Stimulated activated CD4-positive, alpha-beta T cell treated with anti-CD3 and anti-CD28 coated beads, Interleukin-15, amount 100 ng/mL, for 48 hours (primary cell): ENCODE measurements at places on chromosomes 2 and 18.

- no peak for DNase-seq
Observed at GRCh38 chr2:236209996-236210395, 41.8 kb upstream of the GBX2 start.

DNA sequence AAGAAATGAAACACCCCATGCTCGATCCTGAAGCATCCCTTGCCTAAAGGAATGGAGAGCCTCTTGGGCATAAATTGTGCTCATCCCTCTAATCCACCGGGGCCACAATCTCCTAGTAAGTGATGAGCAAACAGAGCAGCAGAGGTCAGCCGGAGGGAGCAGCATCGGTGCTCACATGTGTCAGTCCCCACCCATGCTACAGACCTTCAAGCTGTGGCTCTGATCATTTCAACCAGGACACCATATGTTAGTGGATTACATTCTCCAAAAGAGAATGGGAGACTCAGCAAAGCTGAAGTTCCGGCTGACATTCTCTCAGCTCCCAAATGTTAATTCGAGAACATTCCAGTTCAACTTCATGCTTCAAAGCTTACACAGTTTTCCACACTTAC lies 75.6 kb downstream of the AAK1 start:
- DNase-seq = no peak

- DNase-seq = no peak
Observed at GRCh38 chr2:219249203-219249980, 3.7 kb upstream of the TUBA4B start.

DNA sequence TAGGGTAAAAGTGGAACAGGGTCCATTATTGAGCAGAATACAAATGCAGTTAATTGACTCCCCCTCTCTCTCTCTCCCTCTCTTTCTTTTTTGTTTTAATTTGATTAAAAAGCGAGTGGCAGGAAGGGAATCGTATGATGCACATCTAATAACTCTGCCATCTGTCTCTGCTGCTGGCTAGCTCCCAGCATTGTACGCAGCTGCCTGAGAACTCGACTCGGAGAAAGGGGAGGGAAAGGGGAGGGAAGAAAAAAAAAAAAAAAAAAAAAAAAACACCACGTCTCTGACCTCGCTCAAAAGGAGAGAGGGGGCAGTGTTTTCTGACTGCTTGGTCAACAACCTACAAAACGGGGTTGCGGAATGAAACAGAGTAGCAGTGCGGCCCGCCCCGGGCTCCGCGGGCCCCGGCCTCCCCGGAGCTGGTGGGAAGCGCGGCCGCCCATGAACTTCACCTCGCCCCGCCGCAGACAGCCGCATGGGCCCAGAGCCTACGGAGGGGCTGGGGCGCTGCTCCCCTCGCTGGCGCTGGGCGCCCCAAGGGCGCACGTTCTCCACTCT lies 265.7 kb downstream of the TCF4 start:
- no peak for DNase-seq

DNA sequence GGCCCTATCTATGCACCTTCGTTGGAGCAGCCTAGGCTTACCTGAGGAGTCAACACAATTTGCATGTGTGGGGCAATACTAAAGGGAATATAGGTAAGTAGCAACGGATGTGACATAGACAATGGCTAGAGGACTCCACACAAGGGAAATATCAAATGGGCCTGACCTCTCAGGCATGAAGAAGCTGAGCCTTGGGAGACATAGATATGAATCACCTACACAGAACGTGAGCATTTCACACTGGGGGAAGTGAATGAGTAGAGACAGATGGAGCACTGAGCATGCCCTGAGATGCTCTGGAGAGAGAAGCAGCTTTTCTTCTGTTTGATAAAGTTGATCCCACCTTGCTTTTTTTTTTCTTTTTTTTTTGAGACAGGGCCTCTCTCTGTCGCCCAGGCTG lies 97.9 kb downstream of the ATL2 start:
- no peak for DNase-seq

DNA sequence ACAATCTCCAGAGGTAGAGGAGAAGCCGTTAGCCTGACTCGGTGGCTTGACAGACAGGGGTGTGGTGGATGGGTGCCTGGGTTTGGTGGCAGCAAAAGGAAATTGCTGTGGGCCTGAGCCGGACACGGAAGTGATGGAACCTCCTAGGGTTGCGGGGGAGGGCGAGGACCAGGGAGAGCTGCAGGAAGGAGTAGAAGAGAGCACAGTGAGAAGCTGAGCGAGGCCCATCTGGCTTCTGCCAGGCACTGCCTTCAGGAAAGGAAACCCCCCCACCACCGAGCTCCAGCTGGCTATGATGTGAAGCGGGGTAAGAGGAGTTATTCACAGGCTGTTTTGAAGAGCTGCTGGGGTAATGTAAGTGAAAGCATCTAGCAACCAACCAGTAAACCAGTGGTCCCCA lies 134.6 kb downstream of the TSN start:
- DNase-seq = no peak

DNA sequence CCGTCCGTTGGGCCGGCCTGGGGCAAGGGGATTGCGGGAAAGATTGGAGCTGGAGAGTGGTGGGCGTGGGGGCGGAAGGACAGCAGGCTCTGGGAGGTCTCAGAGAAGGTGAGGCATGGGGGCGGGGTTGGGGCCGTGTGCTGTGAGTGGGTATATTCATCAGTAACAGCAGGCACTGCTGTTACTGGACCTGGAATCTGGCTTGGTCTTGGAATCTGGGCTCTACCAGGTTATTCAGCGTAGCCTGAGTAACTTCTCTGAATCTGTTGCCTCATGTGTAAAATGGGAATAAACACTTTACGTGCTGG lies 435 bp downstream of the RNF181 start:
- DNase-seq = no peak

DNA sequence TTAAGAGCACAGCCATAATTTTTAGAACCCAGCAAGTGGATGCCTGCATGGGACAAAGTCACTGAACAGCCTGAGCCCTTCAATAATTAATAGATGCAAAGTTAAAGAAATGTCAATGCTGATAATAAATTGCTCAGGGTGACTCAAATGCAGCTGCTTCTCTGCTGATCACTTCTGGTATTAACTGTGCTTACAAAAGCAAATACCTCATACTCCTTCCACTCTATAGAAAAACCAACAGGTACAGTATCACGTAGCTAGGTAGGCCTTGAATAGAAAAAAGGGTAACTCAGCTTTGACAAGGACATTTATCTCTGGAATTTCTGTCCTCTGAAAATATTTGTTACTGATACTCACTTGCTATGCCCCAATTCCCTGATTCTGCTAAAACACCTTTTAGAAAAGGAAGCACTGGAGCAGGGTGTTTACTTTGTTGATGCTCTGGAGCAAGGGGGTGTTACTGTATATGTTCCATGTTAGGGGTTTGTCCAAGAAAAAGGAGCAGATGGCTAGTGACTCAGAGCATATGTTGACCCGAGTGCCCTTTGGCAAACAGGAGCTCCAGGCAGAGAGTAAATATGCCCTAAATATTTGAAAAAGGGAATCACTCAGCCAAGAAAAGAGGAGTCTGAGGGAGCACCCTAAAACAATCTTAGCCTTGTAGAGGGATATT lies 59.1 kb upstream of the RTN4 start:
- no peak for DNase-seq

GRCh38 chr18:24982831-24983230 lies 369.1 kb downstream of the ZNF521 start:
- no peak for DNase-seq

GRCh38 chr2:119338826-119339561 lies 27.6 kb downstream of the C2orf76 start:
- no peak for DNase-seq

DNA sequence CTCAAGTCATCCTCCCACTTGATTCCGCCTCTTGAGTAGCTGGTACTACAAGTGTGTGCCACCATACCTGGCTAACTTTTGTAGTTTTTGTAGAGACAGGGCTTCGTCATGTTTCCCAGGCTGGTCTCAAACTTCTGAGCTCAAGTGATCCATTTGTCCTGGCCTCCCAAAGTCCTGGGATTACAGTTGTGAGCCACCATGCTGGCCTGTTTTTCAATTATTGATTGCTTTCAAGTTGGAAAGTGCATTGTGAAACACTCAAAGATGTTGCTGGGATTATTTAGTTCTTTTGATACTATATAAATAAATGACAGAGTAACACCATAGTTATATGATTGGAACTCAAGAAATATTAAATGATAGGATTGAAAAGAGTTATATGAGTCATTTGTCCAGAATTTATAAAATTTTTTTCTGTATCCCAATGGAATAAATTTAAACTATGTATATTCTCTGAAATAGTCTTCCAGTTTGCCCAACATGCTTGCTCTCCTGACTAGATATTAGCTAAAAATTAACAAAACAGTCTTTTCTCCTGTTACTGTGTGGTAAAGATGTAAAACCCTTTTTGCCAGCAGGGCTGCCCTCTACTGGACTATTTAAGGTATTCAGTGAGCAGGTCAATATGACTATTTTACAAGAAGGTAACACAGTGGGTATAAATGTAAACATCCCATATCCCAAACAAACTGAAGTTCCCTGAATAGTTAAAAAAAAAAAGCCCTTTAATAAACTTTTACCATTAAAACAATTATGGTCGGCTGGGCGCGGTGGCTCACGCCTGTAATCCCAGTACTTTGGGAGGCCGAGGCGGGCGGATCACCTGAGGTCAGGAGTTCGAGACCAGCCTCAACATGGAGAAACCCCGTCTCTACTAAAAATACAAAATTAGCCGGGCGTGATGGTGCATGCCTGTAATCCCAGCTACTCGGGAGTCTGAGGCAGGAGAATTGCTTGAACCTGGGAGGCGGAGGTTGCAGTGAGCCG lies 42.7 kb downstream of the ACSL3 start:
- DNase-seq = peak; percentile 4

DNA sequence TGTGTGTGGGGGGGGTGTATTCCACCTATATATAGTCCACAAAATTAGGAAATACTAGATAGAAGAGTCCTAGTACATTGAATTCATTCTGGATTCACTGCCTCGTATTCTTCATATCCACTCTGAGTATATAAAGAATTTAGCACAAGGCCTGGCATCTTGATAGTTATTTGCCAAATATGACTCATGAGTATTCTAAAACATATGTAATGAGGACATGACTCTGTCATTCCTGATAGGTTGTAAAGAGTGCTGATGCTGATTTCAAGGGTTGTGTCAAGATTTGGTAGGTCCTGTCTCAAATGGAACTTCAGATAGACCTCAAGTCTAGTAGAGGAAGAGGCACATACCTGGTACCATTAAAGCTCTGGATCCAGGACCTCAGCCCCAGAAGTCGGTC lies 173.4 kb upstream of the BOD1L2 start:
- no peak for DNase-seq

DNA sequence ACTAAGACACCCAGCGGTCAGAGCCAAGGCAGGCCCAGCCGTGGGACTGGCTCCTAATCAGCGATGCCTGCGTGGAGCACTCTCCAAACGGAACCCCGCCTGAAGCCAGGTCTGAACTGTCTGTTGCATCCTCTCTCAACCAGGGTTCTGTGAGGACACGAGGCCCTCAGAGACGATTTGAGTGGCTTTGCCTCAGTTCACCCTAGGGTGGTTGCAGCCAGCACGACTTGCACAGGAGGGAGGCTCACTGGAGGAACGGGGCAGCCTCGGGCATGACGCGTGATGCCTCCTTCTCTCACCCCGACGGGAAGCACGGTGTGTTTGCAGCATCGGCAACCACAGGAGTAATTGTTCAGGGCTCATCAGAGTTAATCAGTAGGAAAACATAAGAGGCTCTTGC lies 336.4 kb downstream of the EIPR1 start:
- no peak for DNase-seq

DNA sequence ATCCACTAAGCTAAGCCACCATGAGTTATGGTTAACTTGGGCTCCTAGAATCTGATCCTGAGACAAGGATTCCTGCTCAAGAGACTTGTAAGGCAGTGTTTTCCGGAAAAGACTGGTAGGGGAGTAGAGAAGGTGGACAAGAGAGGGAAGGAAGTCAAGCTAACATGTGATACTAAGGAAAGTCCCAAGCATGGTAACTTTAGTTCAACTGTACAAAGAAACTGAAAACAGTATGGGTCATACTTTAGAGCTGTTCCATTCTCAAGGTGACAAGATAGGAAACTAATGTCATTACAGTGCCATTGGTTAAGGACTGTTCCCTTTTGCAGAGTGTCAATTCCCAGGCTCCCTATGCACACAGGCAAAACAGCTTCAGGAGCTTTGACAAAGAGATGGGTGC lies 5.8 kb downstream of the MYO5B start:
- no peak for DNase-seq

DNA sequence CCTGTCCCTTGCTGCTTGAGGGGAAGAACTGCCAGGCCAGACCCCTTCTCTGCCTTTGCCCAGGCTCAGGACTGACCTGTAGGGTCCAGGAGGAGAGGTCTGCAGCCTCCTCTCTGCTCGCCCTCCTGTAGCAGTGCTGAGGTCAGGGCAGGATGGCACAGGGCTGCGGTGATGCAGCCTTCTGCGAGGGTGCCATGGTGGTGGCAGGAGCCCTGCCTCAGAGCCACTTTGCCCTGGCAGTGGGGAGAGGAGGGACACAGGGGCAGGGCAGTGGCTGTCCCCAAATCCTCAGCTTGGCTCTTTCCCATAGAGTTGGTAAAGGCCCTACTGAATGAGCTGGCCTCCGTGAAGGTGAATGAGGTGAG lies 884 bp downstream of the PROM2 start:
- no peak for DNase-seq

GRCh38 chr2:98893911-98894321 lies 42.1 kb downstream of the CRACDL start:
- DNase-seq = no peak

DNA sequence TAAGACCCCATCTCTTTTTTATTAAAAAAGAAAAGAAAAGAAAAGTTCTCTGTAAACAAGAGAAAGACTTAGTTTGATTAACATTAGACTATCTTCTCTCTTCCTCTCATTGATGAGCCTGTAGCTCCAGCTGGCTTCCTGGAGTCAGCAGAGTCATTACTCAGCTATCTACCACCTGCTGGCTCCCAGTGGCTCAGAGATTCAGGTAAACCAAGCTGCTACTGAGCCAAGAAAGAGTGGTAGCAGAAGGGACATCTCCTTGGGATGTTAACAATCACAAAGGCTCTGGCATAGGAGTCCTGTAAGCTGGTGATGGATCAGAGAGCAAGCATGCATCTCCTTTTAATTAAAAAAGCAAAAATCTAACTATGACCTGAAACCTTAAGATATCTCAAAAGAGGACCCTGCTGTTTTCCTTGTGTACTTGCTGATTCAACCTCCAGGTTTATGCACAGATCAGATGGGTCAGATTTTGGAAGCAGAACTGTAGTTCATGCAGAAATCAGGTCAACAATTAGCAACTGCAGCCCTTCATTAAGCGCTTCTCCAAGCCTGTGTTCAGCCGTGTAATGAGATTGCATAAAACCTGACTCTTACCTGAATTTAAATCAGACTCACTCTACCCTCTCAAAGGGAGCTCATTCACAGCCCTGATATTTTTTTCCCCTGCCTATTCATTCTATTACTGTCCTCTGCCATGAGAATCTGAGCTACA lies 225.8 kb downstream of the RNF152 start:
- no peak for DNase-seq

- no peak for DNase-seq
Observed at GRCh38 chr2:157838442-157839161, 37.5 kb downstream of the ACVR1 start.

DNA sequence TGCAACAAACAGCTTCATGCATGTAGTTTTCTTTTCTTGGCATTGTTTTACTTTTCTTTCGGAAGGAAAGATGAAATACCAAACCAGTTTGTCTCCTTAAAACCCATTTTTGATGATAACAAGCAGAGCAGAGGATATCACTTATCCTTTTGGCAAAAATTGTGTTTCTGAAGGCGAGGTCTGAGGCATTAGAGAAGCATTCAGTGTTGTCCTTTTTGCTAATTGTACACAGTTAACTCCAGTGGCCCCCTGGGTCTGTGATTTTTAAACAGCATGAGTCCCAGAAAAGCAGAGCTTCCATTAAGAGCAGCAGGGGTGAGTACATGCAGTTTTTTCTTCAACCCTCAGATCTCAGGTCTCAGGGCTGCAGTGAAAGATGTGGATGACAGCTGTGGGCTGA lies 41.3 kb downstream of the TTC39C start:
- DNase-seq = no peak

- no peak for DNase-seq
Observed at GRCh38 chr18:26869640-26870039, 4.1 kb upstream of the AQP4 start.
